ENCODE measurements at places on chromosomes 1 and 21.
A peak's percentile ranks its signal among the peaks of the same experiment; 100 is the strongest.

DNA sequence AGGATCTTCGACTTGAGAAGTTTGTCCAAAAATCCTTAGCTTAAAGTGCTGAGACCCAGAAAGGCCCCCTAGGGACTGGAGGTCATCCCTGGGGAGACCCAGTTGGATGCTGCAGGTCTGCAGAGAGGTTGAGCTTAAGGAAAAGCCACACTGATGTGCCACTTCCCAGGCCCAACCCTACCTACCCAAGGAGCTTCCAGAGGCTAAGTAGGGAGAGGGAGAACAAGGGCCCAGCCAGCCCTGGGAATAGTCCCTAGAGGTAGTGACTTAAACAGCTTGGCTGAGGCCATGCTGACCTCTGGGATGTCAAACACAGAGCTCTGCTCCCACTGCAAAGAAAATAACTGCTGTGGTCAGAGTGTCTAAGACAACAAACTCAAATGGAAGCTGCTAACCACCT is 693.7 kb downstream of the MATN1 start:
- DNase-seq = no peak

GRCh38 chr1:26072305-26072704 is 4.9 kb upstream of the TRIM63 start:
- DNase-seq = no peak

GRCh38 chr1:201563941-201564340 is 25.0 kb downstream of the NAV1 start:
- DNase-seq = no peak

GRCh38 chr1:119743308-119743707 is 25.4 kb downstream of the HMGCS2 start:
- no peak for DNase-seq

- no peak for DNase-seq
These were observed 104.1 kb downstream of the NR5A2 start for GRCh38 chr1:200131551-200132125.

DNA sequence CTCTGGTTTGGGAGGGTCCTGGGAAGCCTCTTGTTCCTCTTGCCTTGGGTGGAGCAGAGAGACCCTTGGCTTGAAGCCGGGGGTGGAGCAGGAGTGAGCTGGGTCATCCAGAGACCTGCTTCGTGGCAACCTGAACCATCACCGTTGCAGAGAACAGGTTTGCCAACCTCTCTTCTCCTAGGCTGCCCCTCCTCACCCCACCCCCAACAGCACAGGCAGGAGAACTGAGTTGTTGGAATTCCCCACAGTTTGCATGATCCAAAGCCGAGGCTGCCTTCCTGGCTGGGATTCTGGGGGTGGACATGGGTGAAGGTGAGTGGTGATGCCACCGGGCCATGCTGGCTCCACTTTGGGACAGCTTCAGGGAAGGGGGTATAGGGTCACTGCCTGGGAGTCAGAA is 2.2 kb downstream of the WNT4 start:
- DNase-seq = no peak

DNA sequence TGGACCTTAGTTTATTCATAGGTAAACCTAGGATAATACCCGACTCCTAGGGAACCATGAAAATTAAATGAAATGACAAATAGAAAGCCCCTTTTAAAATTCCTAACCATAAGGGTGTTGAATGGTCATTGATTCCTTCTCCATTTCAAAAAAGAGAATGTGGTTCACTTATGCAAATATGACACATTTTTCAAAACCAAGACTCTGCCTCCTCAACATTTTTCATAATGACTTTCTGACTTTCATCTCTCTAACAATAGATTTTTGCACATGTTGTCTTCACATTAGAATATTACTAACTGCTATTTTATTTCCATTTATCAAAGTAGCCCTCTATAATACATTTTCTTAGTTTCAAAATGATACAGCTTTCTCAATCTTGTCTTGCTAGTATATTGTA is 169.1 kb downstream of the NTNG1 start:
- DNase-seq = no peak

GRCh38 chr21:44957901-44958451 is 18.1 kb downstream of the SLX9 start:
- DNase-seq = no peak

- DNase-seq = peak; percentile 94
These were observed 30.0 kb downstream of the SLC27A3 start for GRCh38 chr1:153805042-153805745.

GRCh38 chr1:172125812-172126430 is 284.6 kb downstream of the DNM3 start:
- DNase-seq = no peak

DNA sequence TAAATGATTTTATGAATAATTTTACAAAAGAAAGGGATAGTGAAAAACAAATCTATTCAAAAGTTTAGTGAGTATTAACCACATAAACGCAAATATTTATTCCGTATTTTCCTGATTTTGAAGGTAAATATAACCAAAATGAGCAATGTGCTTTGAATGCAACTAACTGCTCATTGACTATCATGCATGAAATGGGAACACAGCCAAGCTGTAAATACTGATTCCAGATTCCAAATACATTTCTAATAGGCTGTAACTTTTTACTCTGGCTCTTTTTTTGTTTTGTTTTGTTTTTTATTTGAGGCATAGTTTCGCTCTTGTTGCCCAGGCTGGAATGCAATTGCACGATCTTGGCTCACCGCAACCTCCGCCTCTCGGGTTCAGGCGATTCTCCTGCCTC is 41.8 kb downstream of the SELENOF start:
- no peak for DNase-seq

DNA sequence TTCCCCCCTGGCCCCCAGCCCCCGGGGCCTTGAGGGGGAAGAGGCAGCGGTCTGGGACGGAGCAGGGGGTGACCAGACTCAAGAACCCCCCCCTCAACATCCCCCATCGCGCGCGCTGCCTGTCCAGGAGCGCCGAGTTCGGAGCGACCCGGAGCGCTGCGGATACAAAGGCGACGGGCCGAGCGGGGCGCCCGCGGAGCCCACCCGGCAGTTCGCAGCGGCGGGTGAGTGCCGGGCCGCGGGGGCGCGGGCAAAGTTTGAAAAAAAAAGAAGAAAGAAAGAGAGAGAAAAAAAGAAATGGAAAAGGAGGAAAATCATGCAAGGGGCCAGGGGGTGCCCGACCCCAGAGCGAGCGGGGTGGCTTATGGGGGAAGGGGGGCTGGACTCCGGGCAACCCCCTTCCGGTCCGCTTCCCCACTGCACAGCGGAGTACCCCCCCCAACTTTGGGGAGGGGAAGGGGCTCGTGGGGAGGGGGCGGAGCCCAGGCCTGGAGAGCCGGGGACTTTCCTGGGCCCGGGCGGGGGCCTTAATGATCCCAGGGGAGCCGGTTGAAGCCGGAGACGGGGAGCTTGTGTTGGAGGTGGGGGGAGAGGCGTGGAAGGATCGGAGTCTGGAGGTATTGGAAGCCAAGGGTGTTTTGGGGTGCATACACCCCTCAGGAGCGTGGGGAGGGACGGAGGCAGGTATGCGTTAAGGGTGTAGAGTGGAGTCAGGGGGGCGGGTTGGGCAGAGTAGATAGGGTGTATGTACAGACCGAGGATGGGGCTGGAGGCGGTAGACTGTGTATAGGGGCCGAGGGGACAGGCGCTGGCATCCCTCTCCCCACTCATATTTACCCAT is 502 bp downstream of the VANGL2 start:
- DNase-seq = no peak

- DNase-seq = no peak
These were observed 2.1 kb upstream of the RAB3GAP2 start for GRCh38 chr1:220274251-220274855.

- DNase-seq = peak; percentile 3
These were observed 109.2 kb downstream of the DDX20 start for GRCh38 chr1:111864862-111865261.

- no peak for DNase-seq
These were observed 397.7 kb upstream of the POU3F1 start for GRCh38 chr1:38444311-38444710.

- peak; percentile 13 for DNase-seq
These were observed 206.0 kb upstream of the USP24 start for GRCh38 chr1:55420929-55421716.

DNA sequence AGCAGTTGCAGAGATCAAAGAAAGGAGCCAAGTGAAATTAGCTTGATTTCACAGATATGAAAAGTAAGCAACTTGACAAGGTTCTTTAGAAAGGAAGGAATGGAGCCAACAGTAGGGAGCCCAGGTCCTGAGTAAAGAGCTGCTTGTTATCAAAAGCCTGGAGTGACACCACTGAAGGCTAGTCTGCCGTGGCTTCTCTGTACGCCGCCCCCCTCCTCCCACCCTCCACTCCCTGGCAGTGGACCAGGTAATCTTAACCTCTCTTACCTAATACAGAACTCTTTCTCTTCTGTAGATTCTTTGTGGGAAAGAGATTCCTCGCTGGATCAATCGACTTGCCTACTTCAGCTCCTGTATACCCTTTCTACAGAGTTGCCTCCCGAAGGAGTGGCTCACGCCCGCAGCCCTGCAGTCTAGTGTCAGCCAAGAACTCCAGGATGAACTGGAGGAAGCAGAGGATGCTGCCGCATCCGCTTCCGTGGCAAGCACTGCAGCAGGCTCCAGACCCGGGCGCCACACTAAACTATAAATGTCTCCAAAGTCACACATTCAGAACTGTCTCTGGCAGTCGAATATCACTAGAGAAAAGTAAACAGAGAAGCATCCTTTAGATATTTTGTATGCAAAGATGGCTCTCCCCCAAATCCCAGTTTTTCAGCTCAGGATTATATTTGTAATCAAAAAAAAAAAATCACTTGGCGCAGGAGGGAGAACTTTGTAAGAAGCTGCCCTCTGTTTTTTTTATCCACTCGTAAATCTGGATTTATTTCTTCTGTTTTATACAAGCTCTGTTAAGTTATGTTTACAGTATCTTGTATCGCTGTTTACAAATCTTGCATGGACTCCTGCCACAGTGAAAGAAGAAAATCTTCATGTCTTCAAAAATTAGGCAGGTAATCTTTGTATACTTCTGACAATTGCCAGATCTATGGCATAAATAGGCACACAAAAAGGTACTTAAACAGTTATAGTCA is 52.6 kb downstream of the DESI2 start:
- DNase-seq = no peak

GRCh38 chr1:27655151-27655937 is 16.6 kb downstream of the IFI6 start:
- DNase-seq = no peak

DNA sequence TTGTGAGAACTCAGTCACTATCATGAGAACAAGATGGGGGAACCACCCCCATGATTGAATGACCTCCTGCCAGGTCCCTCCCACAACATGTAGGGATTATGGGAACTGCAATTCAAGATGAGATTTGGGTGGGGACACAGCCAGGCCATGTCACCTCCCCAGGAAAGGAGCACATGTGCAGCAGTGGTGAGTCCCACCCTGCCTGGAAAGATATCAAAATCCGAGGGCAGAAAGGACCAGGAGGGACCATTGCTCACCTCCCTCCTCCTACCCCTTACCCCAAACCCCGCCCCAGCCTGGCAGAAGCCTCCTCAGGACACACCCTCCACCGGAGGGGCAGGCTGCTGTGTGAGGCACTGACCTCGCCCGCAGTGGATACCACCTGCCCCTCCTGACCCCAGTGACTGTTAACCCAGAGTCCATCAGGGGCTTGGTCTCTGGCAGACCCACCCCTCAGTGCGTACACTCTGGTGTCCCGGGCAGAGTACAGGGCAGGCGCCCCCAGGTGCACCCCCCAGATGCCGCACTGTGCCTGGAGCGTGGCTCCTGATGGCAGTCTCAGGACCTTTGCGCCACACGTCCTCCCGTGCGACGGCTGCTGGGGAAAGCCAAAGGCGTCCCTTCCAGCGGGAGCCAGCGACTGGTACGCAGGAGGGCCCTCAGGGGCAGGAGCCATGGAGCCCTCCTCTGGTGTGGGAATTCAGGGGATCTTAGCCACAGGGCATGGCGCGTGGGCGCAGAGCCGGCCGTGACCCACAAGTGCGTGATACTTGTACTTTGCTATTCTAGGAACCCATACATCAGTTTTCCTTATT is 20.9 kb downstream of the PDXK start:
- no peak for DNase-seq

DNA sequence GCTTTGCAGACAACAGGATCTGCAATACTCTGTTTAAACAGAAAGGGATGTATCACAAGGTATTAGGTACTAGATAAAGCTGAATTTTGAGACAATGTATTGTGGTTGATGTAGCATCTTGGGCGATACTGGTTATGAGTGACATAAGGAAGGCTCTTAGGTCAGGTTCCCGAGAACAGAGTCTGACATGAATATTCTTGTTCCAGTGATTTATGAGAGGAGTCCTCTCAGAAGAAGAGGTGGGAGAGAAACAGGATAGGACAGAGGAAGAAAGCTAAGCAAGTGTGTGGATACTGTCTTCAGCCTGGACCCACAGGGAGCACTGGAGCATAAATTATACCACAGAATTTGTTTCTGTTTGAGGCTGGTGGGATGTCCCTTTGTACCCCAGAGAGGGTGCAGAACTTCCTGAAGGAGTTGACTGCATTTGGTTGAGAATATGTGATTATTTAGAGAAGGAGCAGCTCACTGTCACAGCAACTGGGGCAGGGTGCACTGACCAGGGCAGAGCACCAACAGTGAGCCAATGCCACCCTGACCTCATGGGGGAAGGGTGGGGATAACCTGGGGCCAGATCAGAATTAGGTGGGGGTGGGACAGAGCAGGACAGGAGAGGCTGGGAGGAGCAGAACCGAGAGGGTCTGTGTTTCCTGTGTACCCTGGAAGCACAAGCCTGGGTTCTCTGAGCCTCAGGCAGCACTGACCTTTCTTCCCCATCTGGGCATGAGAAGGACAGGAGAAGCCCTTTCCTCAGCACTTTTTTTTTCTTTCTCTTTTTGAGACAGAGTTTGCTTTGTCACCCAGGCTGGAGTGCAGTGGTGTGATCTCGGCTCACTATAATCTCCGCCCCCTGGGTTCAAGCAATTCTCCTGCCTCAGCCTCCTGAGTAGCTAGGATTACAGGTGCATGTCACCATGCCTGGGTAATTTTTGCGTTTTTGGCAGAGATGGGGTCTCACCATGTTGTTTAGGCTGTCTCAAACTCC is 36.3 kb upstream of the SLC6A9 start:
- DNase-seq = no peak

DNA sequence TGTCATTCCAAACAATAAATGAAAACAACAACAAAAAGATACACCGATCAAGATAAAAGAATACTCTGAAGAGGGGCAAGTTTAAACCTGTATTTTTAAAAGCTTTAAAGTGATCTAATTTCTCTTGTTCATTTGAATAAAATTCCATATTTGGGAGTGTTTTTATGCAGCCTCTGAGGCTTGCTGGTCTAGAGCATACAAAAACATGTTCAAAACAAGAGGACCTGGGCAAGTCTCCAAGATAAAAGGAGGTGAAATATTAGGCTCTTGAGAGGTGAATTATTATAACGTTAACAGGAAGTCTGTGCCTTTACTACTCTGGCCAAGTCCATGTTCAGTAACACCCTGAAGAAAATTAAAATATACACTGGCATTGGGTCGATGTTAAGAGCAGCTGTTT is 20.1 kb downstream of the URB1 start:
- no peak for DNase-seq

Measured in RKO (cell line).